ENCODE measurements at places on chromosomes 6 and 20.

DNA sequence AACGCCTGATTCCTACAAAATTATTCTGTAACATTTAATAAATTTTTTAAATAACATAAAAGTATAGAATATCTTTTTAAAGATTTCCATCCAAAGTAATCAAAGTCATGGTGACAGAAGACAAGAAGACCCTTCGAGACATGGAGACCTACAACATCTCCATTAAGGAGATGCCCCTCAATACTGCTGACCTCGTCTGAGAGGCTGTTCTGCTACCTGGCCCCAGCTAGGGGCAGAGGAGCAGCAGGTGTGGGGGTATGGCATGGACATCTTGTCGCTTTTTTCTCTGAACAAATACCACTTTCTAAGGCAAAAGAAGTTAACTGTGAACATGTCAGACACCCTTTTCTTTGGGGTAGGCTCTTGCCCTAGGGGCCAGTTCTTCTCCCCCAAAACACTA, 44.1 kb downstream of the BLOC1S5 start:
- no peak for DNase-seq

- no peak for DNase-seq
These were observed 35.7 kb upstream of the CCDC167 start for GRCh38 chr6:37535428-37535758.

- DNase-seq = no peak
These were observed 250.6 kb downstream of the FARS2 start for GRCh38 chr6:5511954-5512353.

DNA sequence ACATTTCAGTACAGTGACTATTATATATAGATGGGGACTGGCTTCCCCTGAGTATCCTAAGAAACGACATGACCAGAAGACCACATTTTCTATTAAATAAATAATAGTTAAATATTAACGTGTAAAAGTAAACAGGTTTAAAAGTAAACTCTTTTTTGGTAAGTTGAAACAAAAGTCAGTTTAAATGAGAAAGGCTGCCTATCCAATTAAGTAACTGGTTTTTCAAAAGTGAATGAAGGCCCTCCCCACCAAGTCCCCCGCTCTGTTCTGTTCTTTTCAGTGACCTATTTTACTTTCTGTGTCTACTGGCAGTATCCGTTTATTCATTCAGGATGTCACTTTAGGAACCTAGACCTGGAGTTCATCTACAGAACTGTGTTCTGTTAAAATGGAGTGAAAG, 32.0 kb downstream of the QKI start:
- DNase-seq = no peak

DNA sequence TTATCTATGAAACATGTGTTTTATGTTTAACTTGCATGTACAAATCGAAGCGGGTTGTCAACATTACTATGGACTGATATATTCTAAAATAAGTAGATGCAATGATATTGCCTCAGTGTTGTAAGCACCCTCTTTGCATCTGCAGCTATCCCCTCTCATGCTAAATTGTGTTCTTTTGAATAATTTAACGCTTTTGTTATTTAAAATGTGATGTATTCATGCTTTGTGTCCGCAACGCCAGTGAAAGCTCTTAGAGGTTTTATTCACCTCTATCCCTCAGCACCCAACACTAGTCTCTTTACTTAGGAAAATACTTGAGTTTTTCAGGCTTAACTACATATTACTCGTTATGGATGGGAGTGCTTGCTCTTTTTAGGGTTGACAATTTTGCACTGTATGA, 173.7 kb upstream of the ID4 start:
- DNase-seq = no peak

DNA sequence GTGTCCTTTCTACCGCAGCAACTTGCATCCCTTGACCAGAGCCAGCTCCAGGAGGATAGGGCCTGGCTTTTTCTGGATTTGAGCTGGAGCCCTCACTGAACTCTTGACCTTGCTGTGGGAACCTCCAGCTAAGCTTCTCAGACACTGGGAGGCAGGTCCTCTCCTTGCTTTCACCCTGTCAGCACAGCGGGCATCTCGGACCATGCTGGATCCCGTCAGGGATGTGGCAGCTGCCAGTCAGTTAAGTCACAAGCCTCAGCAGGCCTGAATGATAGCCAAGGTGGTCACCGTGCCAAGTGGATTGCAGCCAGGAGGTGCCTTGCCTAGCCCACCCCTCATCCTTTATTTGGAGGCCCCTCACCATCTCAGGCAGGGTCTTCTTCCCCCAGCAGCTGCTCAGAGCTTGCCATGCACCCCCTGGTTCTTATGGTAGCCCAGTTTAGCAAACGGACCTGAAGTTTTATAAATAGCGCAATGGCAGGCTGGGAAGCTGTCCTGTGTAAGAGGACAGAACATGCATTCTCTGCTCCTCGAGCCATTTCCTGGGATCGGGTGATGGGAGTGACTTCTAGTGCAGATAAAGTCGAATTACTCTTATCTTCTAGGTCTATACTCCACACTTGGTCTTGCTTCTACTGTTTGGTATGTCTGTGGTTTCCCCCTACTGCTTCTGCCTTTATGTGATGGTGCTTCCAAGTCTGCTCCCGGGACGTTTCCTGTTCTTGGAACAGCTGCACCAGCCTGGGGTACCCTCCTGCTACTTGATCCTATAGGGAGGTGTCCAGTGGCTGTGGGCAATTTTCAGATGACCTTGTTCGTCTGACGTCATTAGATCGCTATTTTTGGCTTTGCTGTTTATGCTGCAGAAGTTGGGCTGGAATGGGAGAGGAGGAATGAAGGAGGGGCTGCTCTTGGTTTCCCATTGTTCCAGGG, 7.1 kb upstream of the MYLK2 start:
- DNase-seq = peak; percentile 78

DNA sequence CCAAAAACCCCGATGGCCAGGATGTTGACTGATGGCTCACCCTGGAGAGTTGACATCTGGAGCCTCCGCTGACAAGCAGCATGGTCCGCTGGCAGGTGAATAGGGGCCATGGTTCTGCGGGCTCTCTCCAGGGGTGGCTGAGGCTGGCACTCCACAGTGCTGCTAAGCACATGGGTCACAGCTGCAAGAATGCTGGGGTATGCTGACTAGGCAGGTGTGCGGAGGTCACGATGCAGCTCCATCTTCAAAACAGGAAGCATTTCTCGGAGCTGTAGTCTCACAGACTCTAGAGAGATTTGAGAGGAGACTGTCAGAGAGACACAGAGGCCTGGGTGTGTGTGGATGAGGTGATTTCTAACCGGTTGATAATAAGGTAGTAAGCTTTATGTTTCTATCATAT, 341.6 kb downstream of the NRN1 start:
- DNase-seq = no peak

- DNase-seq = no peak
These were observed 255.1 kb upstream of the NOX3 start for GRCh38 chr6:155710704-155711103.

DNA sequence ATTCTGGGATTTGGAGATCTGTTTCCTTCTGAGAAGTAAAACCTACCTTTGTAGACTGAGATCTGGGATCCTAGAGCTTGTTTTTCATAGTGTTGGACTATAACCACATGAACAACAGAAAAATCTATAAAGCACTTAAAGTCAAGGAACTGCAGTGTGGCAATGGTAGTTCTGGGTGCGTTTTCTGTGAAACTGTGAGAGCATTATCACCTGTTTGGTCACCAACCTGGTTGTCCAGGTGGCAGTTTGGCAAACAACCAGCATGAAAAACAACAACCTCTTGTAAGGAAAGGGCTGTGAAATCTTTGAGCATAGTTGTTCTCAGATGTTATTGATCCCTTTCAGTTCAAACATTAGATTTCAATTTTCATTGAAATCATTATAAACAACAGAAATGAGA, 215.8 kb upstream of the CITED2 start:
- DNase-seq = no peak

DNA sequence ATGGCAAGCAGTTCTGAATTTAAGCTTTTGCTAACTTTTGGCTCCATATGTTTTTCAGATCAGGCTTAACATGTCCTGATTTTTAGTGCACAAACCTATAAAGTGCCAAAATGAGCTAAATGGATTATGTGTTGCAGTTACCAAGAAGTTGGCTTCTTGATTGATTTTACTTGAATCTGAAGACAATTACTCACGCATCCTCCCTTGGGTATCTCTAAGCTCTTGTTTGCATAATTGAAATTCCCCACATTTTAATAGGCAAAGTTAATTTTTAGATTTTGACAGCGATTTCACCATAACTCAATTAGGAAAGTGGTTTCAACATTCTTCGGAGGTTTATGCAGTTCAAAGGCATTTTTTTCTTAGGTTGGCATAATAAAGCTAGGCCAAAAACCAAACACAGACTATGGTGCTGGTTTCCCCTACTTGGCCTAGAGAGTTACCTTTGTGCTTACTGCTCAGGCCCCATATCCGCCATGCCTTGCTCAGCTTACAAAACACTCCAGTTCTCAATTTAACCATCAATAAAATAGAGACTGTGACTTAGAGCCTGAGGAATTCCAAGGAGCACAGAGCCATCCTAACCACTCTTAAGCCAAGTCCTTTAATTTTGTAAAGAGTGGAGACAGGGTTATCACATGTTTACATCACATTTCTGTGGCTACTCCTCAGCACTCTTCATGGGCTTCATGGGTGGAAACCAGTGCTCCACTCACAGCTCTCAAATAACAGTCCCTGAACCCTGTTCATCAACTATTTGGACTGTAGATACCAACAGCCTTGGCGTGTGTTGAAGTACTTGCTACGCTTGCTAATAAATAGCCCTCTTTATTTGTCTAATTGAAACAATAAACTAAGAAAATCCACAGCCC, 32.1 kb downstream of the LAMA4 start:
- no peak for DNase-seq

DNA sequence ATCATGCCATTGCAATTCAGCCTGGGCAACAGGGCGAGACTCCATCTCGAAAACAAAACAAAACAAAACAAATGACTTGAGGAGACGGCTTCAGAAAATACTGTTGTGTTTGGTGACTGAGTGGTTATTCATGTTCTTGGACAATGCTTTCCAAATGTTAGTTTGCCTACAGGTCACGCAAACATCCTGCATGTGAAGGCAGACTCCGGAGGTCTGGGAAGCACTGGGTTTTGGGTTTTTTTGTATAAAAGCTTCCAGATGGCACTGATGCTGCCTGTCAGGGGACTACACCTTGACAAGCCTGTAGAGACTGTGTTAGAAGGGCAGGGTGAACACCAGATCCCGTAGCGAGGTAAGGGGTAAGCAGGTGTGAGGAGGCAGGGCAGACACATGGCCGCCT, 81.7 kb downstream of the THBS2 start:
- DNase-seq = peak; percentile 27

GRCh38 chr20:10610251-10610650, 63.5 kb downstream of the JAG1 start:
- no peak for DNase-seq

GRCh38 chr6:7921046-7921445, 10.5 kb upstream of the TXNDC5 start:
- no peak for DNase-seq

GRCh38 chr6:88623531-88623930, 339.9 kb downstream of the RNGTT start:
- DNase-seq = no peak

- DNase-seq = no peak
These were observed 218.3 kb upstream of the PRDM1 start for GRCh38 chr6:105867821-105868220.

GRCh38 chr6:140003217-140003616, 628.8 kb upstream of the CITED2 start:
- DNase-seq = no peak

DNA sequence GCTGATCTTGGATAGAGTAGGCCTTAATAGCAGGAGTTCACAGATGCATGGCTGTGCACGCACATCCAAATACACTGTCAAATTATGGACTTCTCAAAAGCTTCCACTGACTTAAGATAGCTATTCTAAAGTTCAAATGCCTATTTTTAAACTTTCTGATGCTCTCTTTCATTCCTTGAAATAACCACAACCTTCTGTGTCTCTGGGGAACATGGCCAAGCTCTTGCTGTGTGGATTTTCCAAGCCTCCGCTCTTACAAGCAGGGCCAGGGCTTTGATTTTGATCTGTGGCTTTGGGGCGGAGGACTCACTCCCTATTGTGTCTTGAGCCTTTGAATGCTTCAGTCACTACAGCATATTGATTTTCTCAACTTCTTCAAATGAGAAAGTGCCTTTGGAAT, 35.7 kb upstream of the SNRPB2 start:
- no peak for DNase-seq

DNA sequence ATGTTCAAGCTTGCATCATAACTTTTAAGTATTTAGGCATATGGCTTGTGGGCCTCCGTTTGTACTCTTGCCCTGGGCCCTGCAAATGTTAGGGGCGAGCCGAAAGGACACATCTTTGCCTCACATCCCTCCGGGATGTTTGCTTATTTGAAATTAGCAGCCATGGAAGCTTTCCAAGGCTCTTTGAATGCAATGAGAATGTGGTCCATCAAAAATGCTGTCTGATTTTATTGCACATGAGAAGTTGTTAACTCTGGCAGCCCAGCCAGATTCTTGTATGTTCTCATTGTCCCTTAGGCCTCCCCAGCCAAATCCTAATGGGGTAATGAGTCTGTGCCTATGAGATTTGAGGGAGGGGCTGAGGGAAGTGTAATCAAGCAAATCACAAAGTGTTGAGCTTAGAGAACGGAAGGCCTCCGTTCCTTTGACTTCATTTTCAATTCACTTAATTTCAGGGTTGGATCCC, 261.2 kb upstream of the MARCKS start:
- no peak for DNase-seq

DNA sequence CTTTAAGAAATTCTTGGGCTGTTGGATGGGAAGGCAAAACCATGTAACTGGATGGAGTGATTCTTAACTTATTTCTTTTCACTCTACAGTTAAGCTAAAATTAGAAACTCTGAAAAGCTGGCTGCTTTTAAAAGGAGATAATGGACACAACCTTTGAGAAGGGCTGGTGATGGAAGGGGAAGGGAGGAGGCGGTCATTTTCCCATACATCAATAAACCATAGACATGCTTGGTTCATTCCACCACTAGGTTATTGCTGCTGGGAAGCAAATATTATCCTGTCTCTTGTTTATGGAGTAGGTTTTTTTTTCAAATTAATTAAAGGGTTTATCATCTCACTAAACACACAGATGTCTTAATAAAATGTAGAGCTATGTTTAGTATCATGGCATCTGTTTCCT, 76.2 kb downstream of the PLCB1 start:
- no peak for DNase-seq

GRCh38 chr6:87482366-87482765, 9.6 kb downstream of the SLC35A1 start:
- DNase-seq = no peak

DNA sequence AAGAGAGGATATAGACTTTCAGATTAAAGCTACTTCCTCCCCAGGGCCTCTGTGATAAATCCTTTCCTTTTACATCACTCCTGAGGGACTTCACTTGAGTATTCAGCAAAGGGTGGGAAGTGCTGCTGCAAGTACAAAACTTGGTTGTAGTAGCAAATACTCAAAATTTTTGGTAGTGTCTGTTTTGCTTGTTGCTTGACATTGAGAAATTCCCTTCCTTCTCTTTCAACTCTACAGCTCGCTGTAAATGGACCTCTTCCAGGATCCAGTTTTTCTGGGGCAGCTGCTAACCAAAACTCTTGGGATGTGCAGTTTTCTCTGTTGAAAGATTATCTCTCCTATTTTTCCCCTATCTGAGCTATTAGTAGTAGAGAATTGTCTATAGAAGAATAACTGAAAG, 472.0 kb downstream of the CD109 start:
- DNase-seq = no peak

- DNase-seq = no peak
These were observed 539.3 kb upstream of the ID4 start for GRCh38 chr6:19297880-19298279.
